ENCODE measurements at places on chromosomes 1 and 21.

GRCh38 chr1:1067860-1068516 is 6.1 kb downstream of the RNF223 start:
- no peak for DNase-seq
- H3K4me1 ChIP-seq = peaks cover 34% of the 10 kb centered on the region
- H3K27me3 ChIP-seq = peaks cover 2% of the 10 kb centered on the region

DNA sequence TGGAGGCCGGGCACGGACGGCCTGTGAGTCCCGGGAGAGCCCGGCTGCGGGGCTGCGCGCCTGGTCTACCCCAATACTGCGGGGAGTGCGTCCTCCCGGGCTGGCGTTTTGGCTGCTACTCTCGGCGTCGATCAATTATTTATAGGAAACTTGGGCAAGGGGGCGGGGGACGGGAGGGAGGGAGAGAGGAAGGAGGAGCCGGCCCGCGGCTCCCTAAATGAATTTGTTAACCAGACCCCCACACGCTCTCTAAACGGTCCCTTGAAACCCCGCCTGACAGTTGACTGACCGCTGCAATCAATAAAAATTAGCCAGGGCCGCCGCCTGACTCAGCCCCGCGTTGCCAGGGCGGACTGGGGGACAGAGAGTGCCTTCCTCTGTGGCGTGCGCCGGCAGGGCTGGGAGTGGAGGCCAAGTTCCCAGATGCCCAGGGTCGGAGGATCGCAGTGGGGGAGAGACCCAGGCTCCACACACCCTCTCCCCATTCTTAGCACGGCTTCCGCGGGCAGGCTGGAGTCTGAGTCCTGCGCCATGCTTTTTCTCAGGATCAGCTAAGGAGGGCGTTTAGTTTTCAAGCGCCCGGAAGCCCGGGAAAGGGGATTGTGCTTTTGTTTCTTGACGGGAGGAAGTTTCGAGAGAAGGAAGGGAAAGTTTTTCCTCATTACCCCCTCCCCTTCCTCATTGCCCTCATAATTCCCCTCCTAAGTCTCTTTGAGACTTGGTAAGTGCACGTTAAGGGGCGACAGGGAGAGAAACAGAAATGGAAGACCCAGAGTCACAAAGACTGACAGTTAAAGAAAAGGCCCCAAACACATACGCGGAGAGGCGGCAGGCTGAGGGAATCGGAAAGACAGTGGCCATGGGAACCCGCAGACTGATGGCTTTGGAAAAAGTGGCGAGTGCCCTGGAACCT is 6.2 kb downstream of the PAX7 start:
- no peak overlapping the region for H3K27ac ChIP-seq
- DNase-seq = no peak
- H3K27me3 ChIP-seq = peaks cover 94% of the 10 kb centered on the region
- peaks cover 1% of the 10 kb centered on the region for H3K4me1 ChIP-seq
- no peaks in the 10 kb centered on the region for H3K36me3 ChIP-seq
- no peak overlapping the region for H3K4me3 ChIP-seq

DNA sequence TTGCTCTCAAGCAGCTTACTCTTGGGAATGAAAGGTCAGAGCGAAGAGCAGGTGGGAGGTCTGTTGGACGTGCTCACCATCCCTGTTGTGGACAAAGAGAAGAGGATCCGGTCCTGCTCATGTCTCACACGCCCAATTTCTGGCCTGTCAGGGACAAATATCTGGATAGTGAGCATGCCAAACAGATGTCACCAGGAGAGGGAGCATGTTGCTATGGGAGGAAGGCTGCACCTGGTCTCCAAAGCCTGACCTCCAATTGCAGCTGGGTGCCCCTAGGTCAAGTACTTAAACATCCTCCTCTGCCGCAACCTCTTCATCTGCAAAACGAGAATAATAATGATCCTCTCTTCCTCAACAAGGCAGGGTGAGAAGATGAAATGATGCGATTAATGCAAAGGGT is 53.4 kb downstream of the DMRTA2 start:
- H3K27me3 ChIP-seq = peaks cover 28% of the 10 kb centered on the region
- DNase-seq = no peak
- H3K36me3 ChIP-seq = no peaks in the 10 kb centered on the region
- no peaks in the 10 kb centered on the region for H3K4me1 ChIP-seq
- no peak overlapping the region for H3K27ac ChIP-seq
- H3K4me3 ChIP-seq = no peak overlapping the region

DNA sequence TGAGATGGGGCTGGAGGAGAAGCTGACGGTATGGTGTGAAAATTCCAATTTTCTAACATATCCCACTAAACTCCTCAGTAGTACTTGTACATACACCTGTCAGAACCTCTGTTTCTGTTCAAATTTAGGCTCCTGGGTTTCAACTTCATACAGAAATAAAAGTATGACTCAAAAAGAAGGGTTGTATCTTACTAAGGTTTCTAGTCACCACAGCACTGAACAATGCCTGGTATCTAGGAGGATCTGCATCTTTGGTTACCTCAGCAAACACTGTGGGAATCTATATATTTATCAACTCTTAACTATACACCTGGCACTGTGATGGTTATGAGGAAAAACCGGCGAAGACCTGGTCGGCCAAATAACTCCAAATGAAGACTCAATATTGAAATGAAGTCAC is 13.8 kb downstream of the RBM34 start:
- H3K4me1 ChIP-seq = peaks cover 19% of the 10 kb centered on the region
- H3K4me3 ChIP-seq = no peak overlapping the region
- H3K36me3 ChIP-seq = peaks cover 73% of the 10 kb centered on the region
- H3K27me3 ChIP-seq = no peaks in the 10 kb centered on the region

- H3K27me3 ChIP-seq = peaks cover 5% of the 10 kb centered on the region
- no peak for DNase-seq
- no peak overlapping the region for H3K27ac ChIP-seq
- no peaks in the 10 kb centered on the region for H3K36me3 ChIP-seq
- H3K4me1 ChIP-seq = peaks cover 16% of the 10 kb centered on the region
Measured at GRCh38 chr1:234702342-234703000, 92.5 kb upstream of the IRF2BP2 start.

DNA sequence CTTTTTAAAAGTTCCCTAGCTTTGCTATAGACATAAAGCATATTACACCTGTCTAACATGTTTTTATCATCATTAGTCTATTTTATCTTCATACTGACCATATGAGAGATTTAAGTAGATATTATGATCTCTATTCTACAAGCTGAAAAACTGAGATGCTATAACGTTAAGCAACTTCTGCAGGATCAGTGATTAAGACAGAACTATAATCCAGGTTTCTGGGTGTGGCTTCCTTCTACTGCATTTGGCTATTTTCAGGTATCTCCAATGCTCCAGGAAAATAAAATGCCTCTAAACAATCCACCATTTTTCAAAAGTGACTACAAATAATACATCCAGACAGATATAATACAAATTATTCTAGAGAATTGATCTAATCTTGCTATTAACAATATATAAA is 53.4 kb downstream of the RGS2 start:
- H3K27ac ChIP-seq = no peak overlapping the region
- no peak for DNase-seq
- H3K36me3 ChIP-seq = no peaks in the 10 kb centered on the region
- peaks cover 3% of the 10 kb centered on the region for H3K4me1 ChIP-seq
- H3K27me3 ChIP-seq = no peaks in the 10 kb centered on the region

DNA sequence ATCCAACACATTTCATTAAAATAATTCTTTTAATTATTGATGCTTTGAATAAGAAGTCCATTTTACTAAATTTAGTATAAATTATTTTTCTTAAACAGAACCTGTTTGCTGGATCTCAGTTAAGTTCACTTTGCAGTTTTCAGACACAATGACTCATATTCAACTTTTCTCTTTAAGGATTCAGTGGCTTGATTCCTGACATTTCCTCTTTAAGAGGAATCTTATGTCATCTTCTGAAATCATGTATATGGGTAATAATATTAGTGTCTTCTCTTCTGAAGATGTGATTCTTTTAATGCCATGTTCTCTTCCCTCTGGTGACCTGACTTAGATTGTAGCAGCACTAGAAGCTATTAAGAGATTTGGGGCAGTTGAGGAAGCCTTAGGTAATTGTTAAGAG is 12.6 kb downstream of the CREG1 start:
- H3K4me3 ChIP-seq = no peak overlapping the region
- H3K4me1 ChIP-seq = peaks cover 65% of the 10 kb centered on the region
- peaks cover 11% of the 10 kb centered on the region for H3K36me3 ChIP-seq

DNA sequence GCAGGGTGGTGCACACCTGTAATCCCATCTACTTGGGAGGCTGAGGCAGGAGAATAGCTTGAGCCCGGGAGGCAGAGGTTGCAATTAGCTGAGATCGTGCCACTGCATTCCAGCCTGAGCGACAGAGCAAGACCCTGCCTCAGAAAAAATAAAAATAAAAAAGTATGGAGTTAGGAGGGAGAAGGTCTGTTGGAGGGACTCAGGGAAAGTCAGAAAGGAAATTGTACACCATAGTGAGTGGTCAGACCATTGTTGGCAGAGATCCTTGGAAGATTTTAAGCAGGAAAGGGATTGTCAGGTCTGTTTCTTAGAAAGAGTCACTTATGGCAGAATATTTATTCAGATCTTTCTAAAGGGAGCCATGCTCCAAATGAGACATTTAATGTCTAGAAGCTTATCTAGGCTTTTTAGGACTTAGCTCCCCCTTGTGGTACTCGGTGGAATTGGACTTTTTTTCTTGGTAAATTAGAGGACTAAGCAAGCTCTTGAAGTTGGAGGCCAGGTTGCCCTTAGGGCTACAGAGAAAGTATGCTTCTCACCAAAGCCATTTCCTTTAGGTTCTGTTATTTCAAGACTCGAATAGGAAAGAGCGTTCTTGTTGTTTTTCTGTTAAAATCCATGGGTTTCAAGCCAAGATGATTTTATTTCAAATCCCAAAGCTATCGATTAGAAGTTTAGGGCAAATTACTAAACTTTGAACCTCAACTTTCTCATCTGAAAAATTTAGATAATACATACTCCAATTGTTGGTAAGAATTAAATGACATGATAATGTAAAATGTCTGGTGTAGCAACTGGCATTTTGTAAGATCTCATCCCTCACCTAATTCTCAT is 16.5 kb downstream of the MIA3 start:
- peaks cover 25% of the 10 kb centered on the region for H3K36me3 ChIP-seq
- H3K27me3 ChIP-seq = no peaks in the 10 kb centered on the region
- H3K4me3 ChIP-seq = no peak overlapping the region
- peak; percentile 62 for DNase-seq

DNA sequence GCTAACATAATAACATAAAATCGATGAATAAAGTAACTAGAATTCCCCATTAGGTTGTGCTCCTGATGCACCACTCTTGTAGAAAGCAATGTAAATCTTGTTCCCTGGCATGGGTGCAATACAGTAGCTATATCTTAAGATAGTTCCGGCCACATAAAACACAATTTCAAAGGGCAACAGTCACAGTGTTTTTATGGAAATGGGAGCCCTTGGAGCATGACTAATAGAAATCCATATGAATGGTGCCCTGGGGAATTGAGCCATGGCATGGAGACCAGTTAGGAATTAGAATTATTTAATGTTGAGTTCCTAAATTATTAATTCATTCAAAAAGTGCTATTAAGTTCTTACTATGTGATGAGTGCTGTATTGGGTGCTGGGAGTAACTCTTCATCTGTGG is 118.7 kb downstream of the KCNK2 start:
- no peak overlapping the region for H3K27ac ChIP-seq
- no peaks in the 10 kb centered on the region for H3K36me3 ChIP-seq
- no peak overlapping the region for H3K4me3 ChIP-seq

DNA sequence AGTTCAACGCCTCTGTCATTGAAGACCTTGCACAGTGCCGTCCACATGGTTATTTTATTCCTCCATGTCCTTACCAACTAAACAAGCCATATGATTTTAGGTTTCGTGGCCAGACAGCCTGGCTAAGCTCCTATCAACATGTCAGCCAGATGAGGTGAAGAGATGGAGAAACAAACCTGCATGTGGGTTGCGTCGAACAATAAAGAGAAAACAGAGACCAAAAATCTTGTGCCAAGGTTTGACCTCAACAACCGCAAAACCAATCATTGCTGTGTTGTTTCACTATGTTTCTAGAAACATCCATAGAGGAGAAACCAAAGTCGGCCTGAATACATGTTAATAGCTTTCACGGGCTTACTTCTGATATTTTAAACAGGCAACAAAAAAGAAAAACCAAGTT is 544.6 kb downstream of the SMYD3 start:
- no peak overlapping the region for H3K4me3 ChIP-seq
- DNase-seq = no peak
- H3K27ac ChIP-seq = no peak overlapping the region
- H3K27me3 ChIP-seq = no peaks in the 10 kb centered on the region

DNA sequence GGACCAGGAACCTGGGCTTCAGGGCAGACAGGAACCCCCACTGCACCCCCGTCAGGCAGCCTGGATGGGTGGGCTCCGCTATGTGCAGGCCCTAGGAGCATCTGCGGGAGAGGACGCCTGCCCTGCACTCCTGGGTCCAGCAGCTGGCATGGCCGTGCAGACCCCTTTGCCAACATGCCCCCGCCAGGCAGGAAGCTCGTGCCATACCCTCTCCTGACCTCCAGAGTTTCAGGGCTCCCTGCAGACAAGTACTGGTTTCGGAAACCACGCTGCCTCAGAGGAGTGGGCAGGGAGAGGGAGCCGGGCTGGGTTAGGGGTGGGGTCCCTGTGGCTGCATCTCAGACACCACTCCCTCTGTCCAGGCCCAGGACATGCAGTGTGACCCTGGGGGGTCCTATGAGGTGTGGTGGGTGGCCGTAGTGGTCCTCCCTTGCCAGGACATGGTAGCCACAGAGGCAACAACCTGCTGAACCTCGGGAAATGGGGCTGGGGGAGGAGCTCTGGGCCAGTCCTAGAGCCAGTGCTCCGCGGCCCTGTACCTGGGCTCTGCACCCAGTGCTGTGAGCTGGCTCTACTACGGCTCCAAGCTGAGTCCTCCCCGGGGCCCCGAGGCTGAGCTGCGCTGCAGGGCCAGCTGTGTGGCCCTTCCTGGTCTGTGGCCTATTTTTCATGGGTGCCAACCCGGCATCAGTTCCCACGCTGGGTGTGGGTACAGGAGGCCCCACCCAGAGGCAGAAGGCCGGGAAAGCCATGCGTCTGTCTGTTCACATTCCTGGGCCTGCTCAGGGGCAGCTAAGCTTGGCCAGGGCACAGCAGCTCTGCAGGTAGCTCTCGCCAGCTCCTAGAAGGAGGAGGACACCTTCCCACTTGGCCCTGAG is 1.4 kb downstream of the PLEKHN1 start:
- no peak for DNase-seq
- peaks cover 8% of the 10 kb centered on the region for H3K27me3 ChIP-seq
- H3K4me1 ChIP-seq = peaks cover 17% of the 10 kb centered on the region
- H3K27ac ChIP-seq = no peak overlapping the region
- no peak overlapping the region for H3K4me3 ChIP-seq

GRCh38 chr21:39601187-39601928 is 11.4 kb upstream of the B3GALT5 start:
- no peak for DNase-seq
- H3K27me3 ChIP-seq = no peaks in the 10 kb centered on the region
- no peak overlapping the region for H3K27ac ChIP-seq
- H3K36me3 ChIP-seq = no peaks in the 10 kb centered on the region
- H3K4me1 ChIP-seq = no peaks in the 10 kb centered on the region

DNA sequence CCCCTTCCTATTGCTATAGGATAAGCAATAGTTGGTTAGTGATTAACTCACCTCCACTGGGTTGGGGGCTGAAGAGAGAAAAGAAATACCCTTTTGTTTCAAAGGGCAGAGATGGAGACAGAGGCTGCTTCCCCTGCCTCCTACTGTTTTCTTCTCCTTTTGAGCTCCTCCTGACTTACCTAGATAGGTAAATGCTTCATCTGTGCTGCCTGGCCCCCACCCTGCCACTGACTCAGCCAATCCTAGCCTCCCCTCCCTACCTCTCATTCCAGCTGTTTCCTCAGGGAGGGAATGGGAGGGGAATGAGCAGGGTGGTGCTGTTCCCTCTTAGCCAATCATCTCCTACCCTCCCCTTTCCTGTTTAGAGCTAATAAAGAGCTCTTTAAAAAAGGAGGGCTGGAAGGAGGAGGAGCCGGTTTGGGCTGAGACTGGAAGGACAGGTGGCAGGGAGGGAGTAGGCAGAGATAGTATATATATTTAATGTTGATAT is at the start of gene C1orf116:
Gene C1orf116 (minus strand): TSS at position 229 of the 490 bp plus-strand sequence. CDS start 5,158 bp downstream, outside the sequence.
- no peak within 1 kb of the TSS for H3K4me3 ChIP-seq
- peaks cover 3% of the 10 kb centered on the region for H3K4me1 ChIP-seq
- no peaks in the 10 kb centered on the region for H3K36me3 ChIP-seq
- no peak within 1 kb of the TSS for H3K27ac ChIP-seq
